ENCODE measurements at places on chromosomes 2 and 18.

- DNase-seq: no peak
Measured at GRCh38 chr2:64516651-64517510, 7.2 kb upstream of the AFTPH start.

DNA sequence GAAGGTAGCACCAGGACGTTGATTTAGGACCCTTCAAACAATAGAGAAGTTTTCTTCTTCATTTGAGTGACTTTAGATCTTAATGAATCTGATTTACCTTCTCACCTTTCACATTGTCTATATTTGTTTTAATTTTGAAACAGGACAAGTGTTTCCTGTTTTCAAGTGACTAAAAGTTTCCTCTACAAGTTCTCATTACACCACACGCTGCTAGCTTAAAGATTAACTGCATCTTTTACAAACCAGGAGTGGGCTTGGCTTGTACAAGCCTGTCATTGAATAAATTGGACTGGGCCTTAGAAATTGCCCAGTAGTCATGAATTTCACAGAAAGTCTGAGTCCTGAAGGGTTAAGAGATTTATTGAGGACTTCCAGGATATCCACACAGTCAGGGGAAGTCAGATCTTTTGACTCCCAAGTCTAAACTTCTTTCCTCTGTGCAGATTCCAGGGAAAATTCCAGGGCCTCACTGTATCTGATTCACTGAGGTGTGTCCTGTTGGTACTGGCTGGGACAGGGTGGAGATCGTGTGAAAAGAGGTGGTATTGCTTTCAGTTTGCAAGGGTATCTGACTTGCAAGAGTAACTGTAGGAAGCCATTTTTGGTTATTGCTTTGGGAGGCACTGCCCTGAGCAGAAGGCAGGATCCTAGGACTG, 3.4 kb downstream of the SGPP2 start:
- no peak for DNase-seq

DNA sequence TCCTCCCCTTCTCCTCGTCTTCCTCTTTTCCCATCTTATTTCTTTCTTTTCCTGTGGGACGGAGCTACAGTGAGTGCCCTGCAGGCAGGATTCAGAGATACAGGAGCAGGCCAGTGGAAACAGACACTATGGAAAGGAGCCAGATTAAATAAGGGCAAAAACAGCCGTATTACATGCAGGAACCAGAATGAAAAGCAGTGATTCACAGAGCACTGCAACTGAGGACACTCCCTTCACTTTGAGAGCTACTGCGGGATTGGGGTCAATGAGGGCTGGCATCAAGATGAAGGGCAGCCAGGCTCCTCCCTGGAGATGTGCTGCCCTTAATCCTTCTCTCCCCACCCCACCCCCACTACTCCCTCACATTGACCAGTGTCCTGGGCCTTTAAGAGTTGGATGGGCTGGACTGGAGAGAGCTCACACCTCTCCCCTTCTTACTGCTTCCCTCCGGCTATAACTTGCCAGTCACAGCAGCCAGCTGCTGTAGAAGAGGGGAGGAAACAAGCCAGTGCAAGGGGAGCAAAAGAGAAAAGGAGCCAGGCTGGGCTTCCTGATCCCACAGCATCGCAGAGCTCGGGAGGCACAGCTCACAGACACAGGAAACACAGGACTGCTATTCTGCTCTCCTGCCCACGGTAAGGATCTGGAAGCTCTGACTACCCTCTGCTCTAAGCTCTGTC, at the start of gene PLCD4:
Gene PLCD4 (plus strand): TSS at position 464 of the 680 bp plus-strand sequence. CDS start 7,841 bp downstream, outside the sequence.
- DNase-seq: no peak

- DNase-seq: no peak
Measured at GRCh38 chr18:68267583-68267982, 447.3 kb downstream of the TMX3 start.

DNA sequence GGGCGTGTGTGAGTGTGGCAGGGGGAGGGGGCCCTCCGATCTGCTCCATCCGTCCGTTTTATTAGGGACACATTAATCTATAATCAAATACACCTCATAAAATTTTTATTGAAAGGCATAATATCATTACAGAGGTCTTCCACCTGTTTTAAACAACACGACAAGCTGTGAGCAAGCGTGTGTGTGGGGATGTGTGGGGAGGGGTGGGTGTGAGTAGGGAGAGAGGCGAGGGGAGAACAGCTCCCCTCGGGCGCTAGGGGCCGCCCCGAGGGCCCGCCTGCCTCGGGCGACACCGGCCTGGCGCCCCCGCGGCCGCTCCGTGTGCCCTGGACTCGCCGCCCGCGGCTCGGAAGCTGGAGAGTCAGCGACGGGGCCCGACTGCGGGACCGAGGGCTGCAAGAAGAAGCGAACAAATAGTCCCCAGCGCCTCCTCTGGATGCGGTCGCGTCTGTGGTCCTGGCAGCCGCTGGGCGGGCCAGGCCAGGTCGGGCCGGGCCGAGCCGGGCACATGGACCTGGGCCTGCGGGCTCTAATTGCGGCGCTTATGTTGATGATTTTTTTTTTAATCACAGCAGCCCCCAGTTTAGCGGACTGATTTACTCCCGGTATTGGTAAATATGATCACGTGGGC, 352 bp upstream of the HOXD9 start:
- DNase-seq: no peak

DNA sequence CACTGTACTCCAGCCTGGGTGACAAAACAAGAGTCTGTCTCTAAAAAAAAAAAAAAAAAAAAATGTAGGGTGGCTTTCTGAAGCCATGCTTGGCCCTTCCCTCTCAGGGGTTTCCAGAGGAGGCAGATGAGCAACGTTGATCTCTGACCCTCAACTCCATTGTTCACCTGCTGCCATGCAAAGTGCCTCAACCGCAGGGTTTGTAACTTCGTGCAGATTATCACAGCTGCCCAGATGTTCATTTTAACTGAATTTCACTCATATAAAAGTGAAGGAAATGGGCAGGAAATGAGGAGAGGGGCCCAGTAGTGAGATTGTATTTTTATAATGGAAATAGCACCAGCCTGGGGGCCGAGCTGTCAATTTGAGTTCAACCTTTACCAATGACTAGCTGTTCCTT, 14.9 kb upstream of the B3GNT2 start:
- DNase-seq: no peak

DNA sequence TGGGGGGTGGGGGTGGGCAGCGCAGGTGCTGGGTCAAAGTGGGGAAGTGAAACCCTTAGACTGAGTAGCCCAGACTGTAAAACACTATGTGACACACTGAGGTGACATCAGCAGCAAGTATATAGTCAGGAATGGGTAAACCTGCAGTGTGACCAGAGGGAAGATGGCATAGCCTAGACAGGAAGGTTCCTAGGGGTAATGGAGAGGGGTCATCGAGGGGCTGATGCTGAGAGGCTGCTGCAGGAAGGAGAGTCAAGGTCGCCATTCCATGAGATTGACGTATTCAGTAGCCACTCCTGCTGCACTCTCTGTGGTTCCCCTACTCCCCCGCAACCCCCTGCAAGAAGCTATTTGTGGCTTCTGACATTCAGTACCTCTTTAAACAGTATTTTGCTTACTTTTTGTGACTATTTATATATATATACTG, 111.7 kb downstream of the CHST9 start:
- DNase-seq: no peak

DNA sequence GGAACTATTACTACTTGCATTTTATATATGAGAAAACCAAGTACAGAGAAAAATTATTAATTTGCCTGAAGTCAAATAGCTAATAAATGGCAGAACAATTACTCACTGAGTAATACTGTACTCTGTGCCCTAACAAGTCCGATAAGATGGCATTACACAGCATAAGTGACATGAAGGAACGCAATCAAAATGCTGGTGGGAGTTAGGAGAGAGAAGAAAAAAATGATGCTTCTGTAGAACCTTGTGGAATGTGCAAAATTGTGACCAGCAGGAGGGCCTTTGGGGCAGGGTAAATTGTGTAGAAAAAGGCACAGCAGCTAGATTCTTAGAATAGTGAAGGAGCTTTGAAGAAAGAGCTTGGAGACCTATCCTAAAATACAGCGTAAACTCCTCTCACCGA, 32.9 kb downstream of the EPHA4 start:
- no peak for DNase-seq

DNA sequence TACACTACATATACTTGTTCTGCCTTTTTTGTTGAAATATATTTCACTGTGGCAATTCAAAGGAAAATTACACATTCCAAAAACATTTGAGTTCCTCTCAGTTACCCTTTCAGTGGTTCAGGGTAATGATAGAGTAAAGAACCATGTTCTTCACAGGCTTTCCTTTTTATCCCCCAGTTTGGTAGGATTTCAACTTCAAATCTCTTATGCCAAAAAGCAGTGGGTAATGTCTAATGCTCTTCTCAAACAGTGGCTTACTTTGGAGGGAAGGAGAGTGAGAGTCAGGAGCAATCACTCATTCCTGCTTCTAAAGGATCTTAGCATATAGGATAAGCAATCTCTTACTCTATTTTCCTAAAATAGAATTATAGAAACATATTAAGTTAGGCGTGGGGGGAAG, 290.6 kb downstream of the ZEB2 start:
- no peak for DNase-seq

DNA sequence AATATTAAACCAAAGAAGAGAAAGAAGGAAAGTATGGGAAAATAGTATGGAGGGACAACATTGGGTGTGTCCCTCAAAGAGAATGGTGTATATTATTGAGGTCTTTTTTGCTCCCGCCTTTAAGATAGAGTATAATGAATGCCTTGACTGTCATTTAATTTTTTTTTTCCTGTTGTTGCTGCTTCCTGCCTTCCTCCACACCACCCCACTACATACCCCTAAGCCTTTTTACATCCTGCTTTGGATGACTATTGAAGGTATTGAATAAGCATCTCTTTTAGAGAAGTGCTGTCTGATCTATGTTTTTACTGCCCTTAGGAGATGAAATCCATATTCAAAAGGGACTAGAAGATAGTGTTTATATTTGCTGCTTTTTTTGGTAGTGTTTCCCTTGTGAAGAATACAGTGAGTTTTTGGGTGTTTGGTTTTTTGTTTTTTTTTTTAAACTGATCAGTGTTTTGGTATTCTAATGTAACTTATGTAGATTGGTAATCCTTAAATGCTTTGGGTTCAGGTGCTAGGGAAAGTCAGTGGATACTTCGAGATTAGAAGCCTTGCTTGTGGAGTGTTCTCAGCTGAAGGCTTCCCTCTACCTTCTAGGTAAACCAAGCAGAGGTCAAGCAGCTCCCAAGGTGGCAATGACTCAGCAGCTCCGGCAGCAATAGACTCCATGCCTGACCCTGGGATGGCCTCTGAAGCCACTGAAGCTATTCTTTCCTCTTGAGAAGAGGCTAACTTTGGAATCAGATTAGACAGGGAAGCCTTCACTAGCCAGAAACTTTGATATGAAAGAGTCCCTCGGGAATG, 5.0 kb downstream of the FZD7 start:
- DNase-seq: no peak

DNA sequence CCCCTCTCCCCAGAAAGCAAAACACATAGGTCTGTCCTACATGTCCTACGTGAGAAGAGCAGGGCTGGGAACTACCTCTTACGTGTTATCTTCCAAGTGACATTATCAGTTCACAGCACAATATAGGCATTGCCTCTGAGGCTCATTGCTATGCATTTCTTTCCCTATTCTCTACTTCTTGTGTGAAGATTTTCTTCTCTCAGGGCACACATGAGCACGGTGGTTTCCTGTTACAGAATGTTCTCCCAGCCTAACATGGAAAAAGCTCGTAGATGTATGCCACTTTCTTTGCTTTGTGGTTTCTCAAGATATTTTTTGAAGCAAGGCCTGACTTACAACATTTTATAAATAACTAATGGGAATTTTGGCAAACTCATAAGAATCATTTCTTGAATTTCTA, 19.4 kb upstream of the DSC3 start:
- DNase-seq: no peak

DNA sequence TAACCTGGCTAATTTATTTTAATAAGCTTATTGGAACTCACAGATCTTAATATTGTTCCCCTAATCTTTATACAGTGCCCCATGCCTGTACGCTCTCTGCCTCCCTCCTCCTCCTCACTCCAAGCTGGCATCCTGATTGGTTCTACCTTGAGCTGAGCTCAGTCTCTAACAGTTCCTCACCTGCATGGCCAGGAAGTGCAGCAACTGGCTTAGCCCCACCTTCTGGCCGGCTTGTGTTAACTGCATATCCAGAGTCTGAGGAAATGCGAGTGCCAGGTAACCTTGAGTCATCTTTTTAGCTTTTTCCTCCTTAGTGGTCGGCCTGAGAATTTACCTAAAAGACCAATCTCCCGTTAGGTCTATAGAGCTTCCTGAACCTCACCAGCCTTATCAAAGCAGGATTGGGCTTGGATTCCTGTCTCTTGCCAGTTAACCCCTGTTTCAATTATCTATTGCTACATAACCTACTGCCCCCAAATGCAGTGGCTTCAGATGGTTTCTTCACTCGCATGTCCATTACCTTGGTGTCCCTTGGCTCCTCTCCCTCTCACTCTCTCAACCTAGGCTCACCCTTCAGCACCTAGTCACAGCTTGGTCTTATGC, 89.5 kb upstream of the STK39 start:
- DNase-seq: no peak

DNA sequence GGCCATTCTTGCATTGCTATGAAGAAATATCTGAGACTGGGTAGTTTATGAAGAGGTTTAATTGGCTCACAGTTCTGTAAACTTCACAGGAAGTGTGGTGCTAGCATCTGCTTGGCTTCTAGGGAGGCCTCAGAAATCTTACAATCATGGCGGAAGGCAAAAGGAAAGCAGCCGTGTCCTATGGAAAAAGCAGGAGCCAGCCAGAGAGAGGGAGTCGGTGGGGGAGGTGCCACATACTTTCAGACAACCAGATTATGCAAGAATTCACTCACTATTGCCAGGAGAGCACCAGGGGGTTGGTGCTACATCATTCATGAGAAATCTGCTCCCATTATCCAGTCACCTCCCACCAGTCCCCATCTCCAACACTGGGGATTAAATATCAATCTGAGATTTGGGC, 64.1 kb downstream of the CPS1 start:
- DNase-seq: no peak

DNA sequence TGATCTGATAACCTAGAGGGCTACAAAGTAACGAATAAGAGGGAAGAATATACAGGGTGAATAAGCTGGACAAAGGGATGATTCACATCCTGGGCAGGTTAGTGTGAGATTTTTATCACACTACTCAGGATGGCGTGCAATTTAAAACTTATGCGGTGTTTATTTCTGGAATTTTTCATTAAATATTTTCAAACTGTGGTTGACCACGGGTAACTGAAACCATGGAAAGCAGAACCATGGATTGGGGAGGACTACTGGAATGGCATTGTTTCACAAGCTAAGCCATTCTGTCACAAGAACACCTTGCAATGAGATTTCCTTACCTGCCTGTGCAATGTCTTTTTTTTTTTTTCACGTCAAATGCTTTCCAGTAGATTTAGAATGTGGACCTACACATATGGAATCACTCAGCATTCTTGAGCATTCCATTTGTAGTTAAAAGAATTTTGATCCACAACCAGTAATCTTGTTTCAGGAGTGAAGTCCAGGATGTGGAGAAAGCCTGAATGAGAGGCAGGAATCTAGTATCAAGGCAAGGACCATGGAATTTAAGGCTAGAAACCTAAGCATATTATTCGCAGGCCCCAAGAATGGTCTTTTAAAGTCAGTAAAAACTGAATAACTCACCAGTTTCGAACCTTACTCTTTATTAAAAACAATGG, 8.0 kb upstream of the CDK15 start:
- no peak for DNase-seq
